ENCODE measurements at places on chromosomes 12 and 14. TPM values are rescaled to one million over a fixed set of nuclear protein-coding genes. Genes with fewer than 3 reads are reported as not detected.

Gene CD9
- 173 TPM for polyA plus RNA-seq

Gene ZC2HC1C
- polyA plus RNA-seq: 0.72 TPM

Gene NEUROD4
- not detected for polyA plus RNA-seq

Gene KRT71
- polyA plus RNA-seq: not detected

Gene DPPA3
- polyA plus RNA-seq: 0.30 TPM

Gene PDE3A
- 0.91 TPM for polyA plus RNA-seq

Gene GALNT9
- 5.3 TPM for polyA plus RNA-seq

Gene PLEKHH1
- polyA plus RNA-seq: 28.3 TPM

Gene SLC17A8
- polyA plus RNA-seq: 0.14 TPM

Gene DAO
- not detected for polyA plus RNA-seq

Gene FMNL3
- polyA plus RNA-seq: 8.6 TPM

Gene ACRBP
- polyA plus RNA-seq: 5.2 TPM

Gene KRT86
- 0.09 TPM for polyA plus RNA-seq

Gene HOXC4
- polyA plus RNA-seq: not detected

Gene TAS2R30
- 0.16 TPM for polyA plus RNA-seq

Gene EDDM3A
- 0.11 TPM for polyA plus RNA-seq

Gene AKAP3
- polyA plus RNA-seq: 0.54 TPM

Gene HNF1A
- not detected for polyA plus RNA-seq

Gene SLC10A1
- polyA plus RNA-seq: not detected

Gene HIGD1C
- not detected for polyA plus RNA-seq

Gene CCDC177
- polyA plus RNA-seq: 1.4 TPM

Gene NXPH4
- polyA plus RNA-seq: 0.92 TPM

Gene TAS2R50
- polyA plus RNA-seq: not detected

Gene SELPLG
- polyA plus RNA-seq: 0.18 TPM

Gene NAP1L1
- polyA plus RNA-seq: 145 TPM

Gene FSCB
- not detected for polyA plus RNA-seq

Gene KRT78
- polyA plus RNA-seq: not detected

Gene PTHLH
- 0.32 TPM for polyA plus RNA-seq

Gene KCNA1
- 0.19 TPM for polyA plus RNA-seq

Gene KERA
- not detected for polyA plus RNA-seq

Gene DLST
- 96.5 TPM for polyA plus RNA-seq

Gene HOTAIR
- not detected for polyA plus RNA-seq

Gene RFX4
- polyA plus RNA-seq: 0.05 TPM

Gene RNASE3
- not detected for polyA plus RNA-seq

Gene GPR84
- 0.09 TPM for polyA plus RNA-seq

Gene KRT82
- not detected for polyA plus RNA-seq

Gene CCDC197
- polyA plus RNA-seq: not detected

Gene E2F7
- 8.8 TPM for polyA plus RNA-seq

Gene PTMS
- polyA plus RNA-seq: 999 TPM

Gene CCDC38
- 0.02 TPM for polyA plus RNA-seq

Gene AMHR2
- polyA plus RNA-seq: 0.29 TPM

Gene ETFBKMT
- 0.69 TPM for polyA plus RNA-seq

Gene SERPINA5
- polyA plus RNA-seq: 1.8 TPM

Gene NKX2-1
- not detected for polyA plus RNA-seq

Gene CACNA2D4
- 0.44 TPM for polyA plus RNA-seq

Gene CIDEB
- polyA plus RNA-seq: 0.09 TPM

Gene FGF6
- not detected for polyA plus RNA-seq

Gene POTEM
- not detected for polyA plus RNA-seq

Gene FOXG1
- 0.08 TPM for polyA plus RNA-seq

Gene MAP3K9
- 9.7 TPM for polyA plus RNA-seq

Gene ALDH1L2
- polyA plus RNA-seq: 3.7 TPM

Gene ANO4
- polyA plus RNA-seq: 1.1 TPM

Gene GAS2L3
- polyA plus RNA-seq: 2.1 TPM

Gene MMP17
- polyA plus RNA-seq: 55.7 TPM

Gene SLC2A14
- 11.1 TPM for polyA plus RNA-seq

Gene LRTM2
- polyA plus RNA-seq: 0.05 TPM

Gene VPS29
- 40.0 TPM for polyA plus RNA-seq

Gene PGF
- 2.1 TPM for polyA plus RNA-seq

Gene BICDL1
- 18.4 TPM for polyA plus RNA-seq

Gene SCNN1A
- 156 TPM for polyA plus RNA-seq
